OCI-LY7 (cell line): ENCODE measurements at places on chromosomes 12 and 14. TPM values are rescaled to one million over a fixed set of nuclear protein-coding genes. Genes with fewer than 3 reads are reported as not detected.

Gene B4GALNT1
- 3.1 and 3.8 TPM in 2 replicates for total RNA-seq

Gene KITLG
- total RNA-seq: not detected in 2 replicates

Gene KLRK1
- total RNA-seq: 26.6 and 35.4 TPM in 2 replicates

Gene IAPP
- total RNA-seq: not detected in 2 replicates

Gene KRT71
- not detected in 2 replicates for total RNA-seq

Gene PTCSC3
- total RNA-seq: not detected in 2 replicates

Gene LTBP2
- 0.15 and 0.35 TPM in 2 replicates for total RNA-seq

Gene FITM1
- 0.97 and 1.4 TPM in 2 replicates for total RNA-seq

Gene SLC7A7
- 50.0 and 59.2 TPM in 2 replicates for total RNA-seq

- no peak for DNase-seq
These were observed 20.2 kb downstream of the PLEKHD1 start for GRCh38 chr14:69504775-69505174.

GRCh38 chr14:22613106-22613695 is 15.1 kb downstream of the ABHD4 start:
- no peak for DNase-seq

- peak; percentile 78 for DNase-seq
These were observed at the start of gene TCHP for GRCh38 chr12:109899783-109900751. TSS of gene TCHP (plus strand) at chr12:109900274. CDS start at chr12:109903027, 2,753 bp downstream.

DNA sequence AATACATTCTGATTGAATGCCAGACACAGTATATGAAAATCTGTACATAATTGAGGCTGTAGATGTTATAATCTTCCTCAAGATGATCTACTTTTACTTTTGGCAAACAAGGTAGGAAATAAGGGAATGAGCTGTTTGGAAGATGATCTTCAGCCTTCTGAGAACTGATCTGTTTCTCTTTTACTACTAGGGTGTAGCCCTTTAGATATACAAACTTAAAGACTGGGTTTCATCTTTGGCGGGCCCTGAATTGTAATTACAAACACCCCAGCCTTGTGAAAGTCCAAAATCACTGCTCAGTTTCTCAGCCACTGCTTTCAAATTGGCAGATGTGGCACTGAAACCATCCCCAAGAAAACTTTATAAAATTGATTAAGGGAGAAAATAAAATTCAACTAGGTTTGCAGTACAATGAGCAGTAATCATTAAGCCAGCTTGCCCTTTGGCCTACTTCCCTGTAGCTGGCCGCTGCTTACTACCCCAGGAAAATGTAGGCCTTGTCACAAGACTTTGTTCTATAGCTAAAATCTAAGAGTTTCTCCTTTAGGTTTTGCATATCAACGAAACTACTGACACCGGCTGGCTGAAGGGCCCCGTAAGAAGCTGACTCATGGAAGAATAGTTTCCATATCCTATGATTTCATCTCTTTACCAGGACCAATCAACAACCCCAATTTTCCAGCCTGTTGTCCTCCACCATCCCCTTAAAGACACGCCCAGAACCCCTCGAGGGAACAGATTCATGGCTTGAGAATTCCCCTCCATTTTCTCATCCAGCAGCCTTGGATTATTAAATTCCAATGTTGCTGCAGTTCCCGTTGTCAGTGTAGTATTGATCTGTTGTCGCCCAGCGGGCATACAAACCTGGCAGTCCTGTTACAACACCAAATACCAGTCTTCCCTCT is 210.8 kb downstream of the PCNX1 start:
- DNase-seq: peak; percentile 24

DNA sequence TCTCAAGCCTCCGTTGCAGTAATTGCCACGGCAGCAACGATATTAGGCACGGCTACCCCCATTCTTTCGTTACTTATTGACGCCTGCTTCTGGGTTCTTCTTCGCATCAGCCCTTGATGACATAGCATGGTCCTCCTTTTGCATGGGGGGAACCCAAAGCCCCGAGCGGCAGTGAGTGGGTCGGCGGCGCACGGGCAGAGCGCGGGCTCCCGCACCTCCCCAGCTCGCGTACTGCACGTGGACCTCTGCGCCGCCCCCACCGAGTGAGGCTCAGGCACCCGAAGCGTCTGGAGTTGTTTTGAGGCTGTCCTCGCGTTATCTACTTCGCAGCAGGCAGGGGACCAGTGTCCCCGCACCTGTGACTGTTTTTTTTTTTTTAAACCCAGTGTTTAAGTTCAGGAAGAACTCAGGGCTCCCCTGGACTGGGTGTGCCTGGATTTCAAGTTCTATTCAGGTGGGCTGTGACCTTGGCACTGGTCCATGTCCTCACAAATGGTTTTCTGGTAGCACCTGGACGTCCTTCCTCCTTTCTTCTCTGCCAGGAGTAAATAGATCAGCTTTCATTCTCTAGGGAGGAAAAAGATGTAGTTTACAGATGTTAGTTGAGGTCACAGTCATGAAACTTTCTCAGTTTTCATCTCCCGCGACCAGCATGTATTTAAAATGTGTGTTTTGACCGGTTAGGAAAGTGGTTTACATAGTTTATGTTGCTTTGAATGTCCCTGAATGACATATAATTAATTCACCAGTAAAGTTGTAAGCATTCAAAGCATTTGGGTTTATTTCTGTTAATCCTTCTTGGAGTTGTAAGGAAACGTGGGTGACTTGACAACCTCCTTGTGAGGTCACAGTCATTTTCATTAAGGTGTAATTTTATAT is 1.4 kb upstream of the FOXN4 start:
- peak; percentile 83 for DNase-seq

DNA sequence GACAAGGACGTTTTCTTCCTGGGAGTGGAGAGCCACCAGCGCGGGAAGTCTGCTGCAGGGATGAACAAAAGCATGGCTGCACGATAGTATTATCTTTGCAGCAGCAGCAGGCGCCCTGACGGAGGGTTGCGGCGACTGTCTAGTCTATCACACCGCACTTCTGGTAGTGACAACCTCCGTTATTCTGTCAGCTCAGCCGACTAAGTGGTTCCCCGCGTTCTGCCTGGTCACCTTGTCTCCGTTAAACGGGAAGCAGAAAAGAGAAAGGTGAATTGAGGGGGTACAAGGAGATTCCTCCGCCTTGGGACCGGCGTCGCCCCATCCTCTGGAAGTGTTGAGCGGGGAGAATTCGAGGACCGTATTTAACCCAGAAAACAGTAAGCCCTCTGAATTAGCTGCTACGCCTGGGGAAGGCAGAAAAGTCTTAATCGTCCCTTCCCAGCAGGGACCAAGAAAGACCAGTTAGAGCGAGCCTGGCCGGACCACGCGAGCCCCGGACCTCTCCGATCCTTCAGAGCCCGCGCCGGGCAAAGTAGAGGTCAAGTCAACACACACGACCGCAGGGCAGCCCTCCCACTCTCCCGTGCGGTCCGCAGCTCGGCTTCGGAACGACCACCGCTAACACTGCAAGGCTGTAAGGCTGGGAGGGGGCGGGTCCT is 536 bp upstream of the DAAM1 start:
- peak; percentile 81 for DNase-seq

DNA sequence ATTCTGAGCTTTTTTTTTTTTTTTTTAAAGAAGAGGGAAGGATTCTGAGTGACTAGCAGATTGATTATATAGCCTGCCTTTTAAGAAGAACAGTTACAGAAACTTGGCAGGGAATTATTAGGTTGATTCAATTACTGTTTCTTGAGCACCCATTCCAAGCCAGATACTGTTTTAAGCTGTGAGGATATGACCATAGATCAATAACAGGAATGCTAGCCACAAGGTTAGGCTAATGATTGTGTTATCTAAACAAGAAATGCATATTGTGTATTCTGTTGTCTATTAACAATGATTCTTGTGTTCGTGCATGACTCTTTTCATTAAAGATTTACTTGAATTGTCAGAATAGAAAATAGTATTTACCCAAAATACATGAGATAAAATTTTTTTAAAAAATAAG is 67.1 kb downstream of the PRORP start:
- DNase-seq: no peak

DNA sequence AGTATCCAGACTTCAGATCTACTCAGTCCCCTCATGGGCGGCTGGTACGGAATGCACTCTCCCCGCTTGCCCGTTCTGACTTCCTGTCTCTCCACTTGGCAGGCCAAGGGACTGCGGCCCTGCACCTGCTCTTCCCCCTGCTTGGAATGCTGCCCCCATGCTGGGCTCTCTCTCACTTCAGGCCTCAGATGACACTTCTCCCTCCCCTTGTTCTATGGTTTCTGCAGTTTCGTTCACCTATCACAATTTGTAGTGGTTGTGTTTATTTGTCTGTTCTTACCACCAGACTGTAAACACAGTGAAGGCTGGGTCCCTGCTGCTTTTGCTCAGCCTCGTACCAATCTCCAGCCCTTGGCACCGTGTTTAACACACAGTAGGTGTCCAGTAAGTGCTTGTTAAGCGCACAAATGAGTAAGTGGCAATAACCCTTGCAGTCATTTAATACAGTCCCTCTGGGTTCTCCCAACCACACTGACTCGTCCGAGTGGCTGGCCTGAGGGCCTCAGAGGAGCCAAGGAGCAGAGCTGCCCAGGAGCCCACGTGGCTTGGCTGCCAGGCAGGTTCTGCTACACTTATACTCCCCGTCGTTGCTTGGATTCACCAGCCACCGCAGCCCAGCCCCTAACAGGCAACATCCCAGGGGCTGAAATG is 11.8 kb downstream of the SLC6A12 start:
- no peak for DNase-seq

DNA sequence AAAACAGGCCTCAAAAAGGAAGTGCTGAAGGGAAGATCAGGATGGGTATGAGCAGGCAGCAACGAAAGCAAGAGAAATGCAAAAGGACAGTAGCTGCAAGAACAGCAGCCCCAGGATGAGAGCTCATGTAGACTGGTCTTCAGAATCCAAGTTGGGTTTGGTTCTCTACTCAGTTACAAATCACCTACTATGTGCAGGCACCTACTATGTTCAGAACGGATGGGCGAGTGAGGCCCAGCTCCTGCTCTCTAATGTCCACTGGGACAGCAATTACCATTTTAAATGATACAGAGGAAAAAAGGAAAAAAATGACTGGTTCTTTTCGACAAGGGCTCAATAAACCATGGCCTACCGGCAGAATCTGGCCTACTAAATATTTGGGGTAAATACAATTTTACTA is 88.5 kb downstream of the RBM19 start:
- no peak for DNase-seq

- DNase-seq: no peak
These were observed 210.6 kb upstream of the EGLN3 start for GRCh38 chr14:34161351-34162082.
